HL-60 (cell line): ENCODE measurements at places on chromosomes 1 and 21.

- DNase-seq: no peak
These were observed 90.5 kb downstream of the PTPRC start for GRCh38 chr1:198729195-198729863.

- no peak for DNase-seq
These were observed 79.5 kb downstream of the DPYD start for GRCh38 chr1:97841338-97841737.

GRCh38 chr1:156504438-156504813 lies 3.9 kb upstream of the MEF2D start:
- DNase-seq: peak; percentile 46

DNA sequence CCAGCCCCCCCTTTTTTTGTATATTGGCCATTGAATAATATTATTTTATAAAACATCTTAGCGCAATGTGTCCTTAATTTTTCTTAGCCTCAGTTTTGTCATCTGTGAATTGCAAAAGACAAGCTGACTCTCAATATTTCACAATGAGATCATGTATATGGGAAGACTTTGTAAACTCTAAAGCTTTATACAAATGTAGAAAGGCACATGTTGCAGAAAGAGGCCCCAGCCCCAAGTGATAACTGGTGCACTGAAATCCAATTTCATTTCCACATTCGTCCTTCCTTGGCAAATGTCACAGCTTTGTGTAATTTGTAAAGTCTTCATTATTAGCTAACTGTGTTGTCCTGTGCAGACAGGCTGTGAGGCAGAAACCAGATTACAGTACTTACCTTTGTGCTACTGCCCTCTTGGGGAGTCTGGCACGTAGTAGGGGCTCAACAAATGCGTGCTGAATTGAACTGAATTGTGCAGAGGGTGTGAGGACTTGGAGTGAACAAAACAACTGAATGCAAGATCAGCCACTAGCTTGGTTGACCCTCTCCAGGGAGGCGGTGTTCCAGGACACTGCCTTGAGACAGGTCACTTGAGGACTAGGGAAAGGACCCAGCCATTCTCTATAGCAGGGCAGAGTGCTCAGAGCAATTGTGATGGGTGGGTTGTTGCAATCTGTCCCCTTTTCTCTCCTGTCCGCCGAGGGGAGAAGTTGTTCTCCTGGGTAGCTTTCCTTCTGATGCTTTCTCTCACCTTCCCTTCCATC lies 74.6 kb downstream of the LMO4 start:
- no peak for DNase-seq

GRCh38 chr1:11341901-11342552 lies 69.0 kb downstream of the UBIAD1 start:
- no peak for DNase-seq

- no peak for DNase-seq
These were observed 7.2 kb upstream of the PADI1 start for GRCh38 chr1:17197696-17198095.

DNA sequence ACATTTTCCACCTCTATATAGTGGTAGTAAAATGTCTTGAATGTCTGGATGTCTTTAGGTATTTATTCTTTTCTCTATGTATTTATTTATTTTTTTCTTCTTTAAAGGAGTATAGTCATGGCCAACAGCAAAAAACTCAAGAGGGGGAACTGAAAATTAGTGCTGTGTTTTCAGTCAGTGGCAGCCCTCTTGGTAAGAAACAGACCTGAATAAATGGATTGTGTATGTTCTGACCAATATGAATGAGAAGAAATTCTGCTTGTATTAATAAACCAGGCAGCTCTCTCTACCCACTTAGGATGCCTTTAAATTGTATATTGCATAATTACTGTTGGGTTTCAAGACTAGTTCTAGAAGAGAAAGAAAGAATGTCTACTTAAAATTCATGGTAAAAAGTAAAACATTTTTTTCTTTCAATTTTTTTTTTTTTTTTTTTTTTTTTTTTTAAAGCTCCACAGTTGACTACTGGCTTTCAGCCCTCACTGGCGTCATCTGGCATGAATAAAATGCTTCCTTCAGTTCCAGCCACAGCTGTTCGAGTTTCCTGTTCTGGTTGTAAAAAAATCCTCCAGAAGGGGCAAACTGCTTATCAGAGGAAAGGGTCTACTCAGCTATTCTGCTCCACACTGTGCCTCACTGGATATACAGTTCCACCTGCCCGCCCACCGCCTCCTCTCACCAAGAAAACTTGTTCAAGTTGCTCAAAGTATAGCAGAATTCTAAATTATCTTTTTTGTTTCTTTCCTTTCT lies 101.6 kb downstream of the ZMYM4 start:
- peak; percentile 6 for DNase-seq

GRCh38 chr1:17167041-17167785 lies 37.7 kb upstream of the PADI1 start:
- DNase-seq: no peak

DNA sequence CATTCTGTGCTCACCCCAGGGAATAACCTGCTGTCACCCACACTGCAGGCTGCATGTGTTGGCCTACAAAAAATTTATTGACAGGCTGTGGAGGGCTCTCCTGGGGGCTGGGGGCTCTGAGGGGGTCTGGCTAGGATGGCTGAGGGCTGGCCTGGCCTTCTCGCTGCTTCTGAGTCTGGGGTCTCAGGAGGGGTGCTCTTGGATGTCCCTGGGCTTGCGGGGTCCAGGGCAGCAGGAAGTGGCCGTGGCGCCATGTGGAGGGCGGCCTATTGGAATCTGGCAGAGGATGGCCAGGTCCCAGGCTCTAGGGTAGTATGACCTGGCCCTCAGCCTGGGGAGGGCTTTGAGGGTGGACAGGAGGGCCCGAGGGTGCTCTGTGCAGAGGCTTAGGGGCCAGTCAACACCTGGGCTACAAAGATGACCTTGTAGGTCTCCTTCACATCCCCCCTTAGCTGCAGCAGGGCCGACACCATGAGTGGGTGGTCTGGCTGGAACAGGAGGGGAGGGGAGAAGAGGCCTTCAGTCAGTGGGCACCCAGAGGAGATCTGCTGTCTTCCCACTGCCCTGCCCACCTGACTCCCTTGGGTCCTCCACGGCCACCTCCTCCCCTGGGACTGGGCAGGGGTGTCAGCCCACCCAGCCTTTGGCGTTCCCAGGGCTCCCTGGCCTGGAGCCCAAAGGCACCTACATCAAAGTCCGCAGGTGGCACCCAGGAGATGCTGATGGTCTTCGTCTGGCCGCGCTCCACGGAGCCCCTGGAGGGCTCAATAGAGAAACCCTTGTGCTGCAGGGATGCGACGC lies 3.0 kb upstream of the TMEM52 start:
- DNase-seq: no peak

- DNase-seq: no peak
These were observed 102.2 kb downstream of the TSEN15 start for GRCh38 chr1:184153731-184154130.

- no peak for DNase-seq
These were observed 47.8 kb downstream of the ITPKB start for GRCh38 chr1:226691247-226691646.

GRCh38 chr1:3319874-3320245 lies 134.6 kb upstream of the ARHGEF16 start:
- DNase-seq: peak; percentile 58

DNA sequence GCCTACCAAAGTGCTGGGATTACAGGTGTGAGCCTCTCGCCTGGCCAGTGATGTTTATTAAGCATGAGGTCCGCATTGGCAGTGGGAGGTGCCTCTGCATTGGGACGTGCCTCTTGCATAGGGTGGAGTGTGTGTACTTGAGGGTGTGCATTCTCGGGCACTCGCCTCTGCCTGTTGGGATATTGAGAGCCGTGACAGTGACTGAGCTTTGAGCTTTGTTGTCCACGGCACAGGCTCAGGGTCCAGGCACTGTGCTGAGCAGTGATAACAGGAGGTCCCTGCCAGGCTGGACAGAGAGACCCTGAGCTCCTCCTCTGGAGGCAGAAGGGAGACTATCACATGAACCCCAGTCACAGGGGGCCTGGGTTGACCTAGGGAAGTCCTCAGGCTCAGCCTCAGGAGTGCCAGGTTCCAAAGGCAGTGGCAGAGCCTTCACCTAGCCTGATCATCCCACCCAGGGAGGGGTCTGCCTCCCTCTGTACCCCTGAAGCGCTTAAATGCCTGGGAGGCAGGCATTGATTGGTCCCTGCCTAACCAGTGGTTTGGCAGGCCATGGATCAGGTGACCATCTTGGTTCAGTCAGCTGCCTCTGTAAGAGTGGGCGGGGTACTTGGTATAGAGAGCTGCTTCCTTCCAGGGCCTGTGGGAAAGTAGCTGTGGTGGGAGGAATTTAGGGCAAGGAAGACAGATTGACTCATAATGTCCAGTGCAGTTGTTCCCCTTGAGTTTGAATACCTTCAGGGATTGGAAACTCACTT lies 213.8 kb upstream of the TMEM51 start:
- no peak for DNase-seq

GRCh38 chr1:74733604-74734484 lies 892 bp downstream of the TYW3 start:
- DNase-seq: peak; percentile 68

DNA sequence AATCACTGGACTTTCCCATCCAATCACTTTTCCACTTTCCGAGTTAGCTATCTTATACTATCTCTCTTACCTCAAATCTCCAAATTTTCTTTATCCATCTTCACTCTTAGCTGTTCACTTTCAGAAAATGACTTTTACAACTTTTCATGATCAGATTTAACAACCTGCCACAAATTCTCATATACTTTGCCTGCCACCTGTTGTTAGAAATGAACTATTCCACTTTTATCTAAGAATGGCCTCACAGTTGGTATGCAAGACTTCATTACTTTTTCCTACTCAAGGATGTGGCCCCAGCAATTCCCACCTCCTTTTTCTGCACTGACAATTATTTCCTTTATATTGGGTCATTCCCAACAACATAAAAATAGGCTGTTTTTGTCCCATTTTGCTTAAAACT lies 93.6 kb upstream of the DEPDC1 start:
- no peak for DNase-seq

GRCh38 chr1:32276032-32276782 lies 15.7 kb upstream of the HDAC1 start:
- DNase-seq: no peak

- no peak for DNase-seq
These were observed 19.7 kb downstream of the SLC2A1 start for GRCh38 chr1:42938645-42939615.
